Stimulated activated CD8-positive, alpha-beta memory T cell treated with anti-CD3 and anti-CD28 coated beads, Interleukin-7, amount 100 ng/mL, for 4 hours (primary cell): ENCODE measurements at places on chromosomes 3 and 15.
A peak's percentile ranks its signal among the peaks of the same experiment; 100 is the strongest.

GRCh38 chr3:162704799-162705385 lies 1208.3 kb downstream of the OTOL1 start:
- no peak for DNase-seq

DNA sequence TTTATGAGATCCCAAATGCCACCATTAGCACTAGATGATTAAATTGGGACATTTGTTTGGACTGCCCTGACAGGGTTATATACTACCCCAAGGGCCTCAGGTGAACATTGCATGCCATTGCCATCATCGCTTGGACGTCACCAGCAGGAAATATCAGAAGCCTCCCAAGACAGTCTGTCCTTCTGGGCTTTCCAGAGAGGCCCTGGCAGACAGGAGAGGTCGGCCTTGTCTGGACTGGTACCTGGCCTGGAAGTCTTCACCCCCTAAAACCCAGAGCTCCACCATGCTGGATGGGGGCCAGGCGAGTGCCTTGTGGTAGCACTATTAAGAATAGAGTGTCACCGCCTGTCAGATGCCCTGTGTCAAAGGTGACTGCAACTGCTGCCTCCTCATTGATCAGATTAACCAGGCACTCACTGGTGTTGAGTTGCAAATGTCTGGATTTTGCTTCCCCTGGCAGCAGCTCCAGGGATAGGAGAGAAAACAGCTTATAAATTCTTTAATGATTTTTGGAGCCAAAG lies 324.1 kb upstream of the RASGRP1 start:
- no peak for DNase-seq

DNA sequence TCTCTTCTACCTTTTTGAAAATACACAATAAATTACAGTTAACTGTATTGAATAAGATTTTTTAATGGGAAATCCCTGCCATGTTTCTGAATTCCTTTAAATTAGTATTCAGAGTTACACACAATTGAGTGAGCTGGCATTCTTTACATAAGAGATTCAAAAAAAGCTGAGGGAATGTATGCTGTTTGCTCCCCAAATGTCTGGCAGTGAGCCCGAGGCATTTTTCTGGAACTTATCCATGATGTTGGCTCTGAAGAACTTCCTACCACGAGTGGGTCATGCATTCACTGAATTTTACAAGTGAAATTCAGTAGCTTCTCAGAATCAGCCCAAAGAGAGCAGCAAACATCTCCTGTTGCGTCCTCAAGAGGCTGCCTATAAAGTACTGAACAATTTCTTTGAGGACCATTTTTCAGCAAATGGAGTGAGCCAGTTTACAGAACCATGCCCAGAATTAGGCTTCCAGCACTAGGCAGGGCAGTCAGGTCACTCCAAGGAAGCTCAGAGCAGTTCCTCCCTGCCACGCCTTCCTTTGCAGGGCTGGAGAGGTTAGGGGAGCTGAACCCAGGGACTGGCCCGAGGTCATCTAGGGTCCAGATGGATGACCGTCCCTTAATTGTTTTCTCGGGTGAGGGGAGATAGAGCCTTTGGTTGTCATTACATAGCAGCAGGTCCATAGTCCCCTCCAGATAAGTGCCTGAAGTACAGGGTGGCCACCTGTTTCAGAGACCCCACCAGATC lies 21.2 kb downstream of the GABRA5 start:
- no peak for DNase-seq

- DNase-seq: no peak
Observed at GRCh38 chr15:57367556-57367955, 8.7 kb upstream of the CGNL1 start.

DNA sequence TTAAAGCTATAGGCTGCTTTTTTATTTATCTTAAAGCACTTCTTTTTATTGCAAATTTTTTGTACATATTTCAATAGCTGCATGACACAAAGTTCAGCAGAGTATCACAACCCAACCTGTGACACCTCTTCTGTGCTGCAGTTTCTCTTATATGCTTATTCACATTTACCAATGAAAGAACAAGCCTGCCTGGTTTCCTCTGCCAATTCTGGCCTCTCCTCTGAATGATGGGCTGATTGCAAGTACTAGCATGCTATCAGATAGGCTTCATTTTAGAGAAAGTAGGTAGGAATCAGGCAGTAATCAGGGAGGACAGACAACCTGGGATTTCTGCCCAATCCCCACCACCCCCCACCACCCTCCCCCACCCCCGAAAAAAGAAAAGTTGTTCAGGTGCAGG lies 26.6 kb downstream of the ACKR4 start:
- DNase-seq: no peak

GRCh38 chr3:76134166-76134565 lies 348.8 kb upstream of the ZNF717 start:
- DNase-seq: no peak

DNA sequence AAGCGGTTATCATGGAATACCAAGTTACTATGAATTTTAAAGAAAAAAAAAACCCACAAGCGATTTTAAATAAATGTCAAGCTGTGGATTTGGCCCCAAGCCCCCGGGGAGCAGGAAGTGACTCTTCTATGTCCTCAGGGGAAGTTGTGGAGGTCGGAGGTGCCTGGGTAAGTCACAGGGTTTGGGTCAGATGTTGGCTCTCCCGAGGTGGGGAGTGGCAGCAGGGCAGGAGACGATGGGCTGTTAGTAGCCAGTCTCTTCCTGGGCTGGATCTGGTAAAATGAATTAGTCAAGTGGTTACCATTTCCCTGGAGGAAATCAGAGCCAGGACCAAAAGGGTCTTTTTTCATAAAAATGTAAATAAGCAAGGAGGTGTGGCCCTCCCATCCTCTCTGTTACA lies 316.7 kb downstream of the TLE3 start:
- DNase-seq: no peak

- DNase-seq: no peak
Observed at GRCh38 chr15:25719101-25719985, 143.8 kb downstream of the ATP10A start.

GRCh38 chr15:77030928-77031375 lies 36.0 kb downstream of the PSTPIP1 start:
- DNase-seq: no peak

- no peak for DNase-seq
Observed at GRCh38 chr3:58668247-58668646, 1.7 kb upstream of the FAM3D start.

- DNase-seq: no peak
Observed at GRCh38 chr3:11826628-11827265, 19.9 kb downstream of the TAMM41 start.

GRCh38 chr15:34663101-34663500 lies 79.7 kb upstream of the GOLGA8B start:
- no peak for DNase-seq

GRCh38 chr3:78858174-78858573 lies 909.6 kb downstream of the ROBO1 start:
- DNase-seq: no peak

DNA sequence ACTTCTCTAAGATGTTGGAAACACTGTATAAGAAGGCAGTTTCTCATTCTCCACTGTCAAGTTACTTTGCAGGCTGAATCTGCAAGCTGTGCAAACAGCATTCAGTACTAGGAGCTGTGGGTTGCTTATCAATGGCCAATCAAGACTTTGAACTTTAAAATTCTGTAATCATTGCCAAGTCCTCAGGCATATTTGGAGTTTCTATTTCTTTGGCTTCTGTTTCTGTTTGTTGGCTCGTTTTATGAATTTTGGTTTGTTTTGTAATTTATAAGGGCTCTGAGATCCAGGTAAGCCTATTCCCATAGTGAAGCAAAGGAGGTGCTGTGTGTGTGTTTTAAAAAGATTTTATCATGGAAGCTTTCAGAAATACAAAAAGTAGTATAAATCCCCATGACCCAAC lies 32.1 kb downstream of the TLNRD1 start:
- no peak for DNase-seq

DNA sequence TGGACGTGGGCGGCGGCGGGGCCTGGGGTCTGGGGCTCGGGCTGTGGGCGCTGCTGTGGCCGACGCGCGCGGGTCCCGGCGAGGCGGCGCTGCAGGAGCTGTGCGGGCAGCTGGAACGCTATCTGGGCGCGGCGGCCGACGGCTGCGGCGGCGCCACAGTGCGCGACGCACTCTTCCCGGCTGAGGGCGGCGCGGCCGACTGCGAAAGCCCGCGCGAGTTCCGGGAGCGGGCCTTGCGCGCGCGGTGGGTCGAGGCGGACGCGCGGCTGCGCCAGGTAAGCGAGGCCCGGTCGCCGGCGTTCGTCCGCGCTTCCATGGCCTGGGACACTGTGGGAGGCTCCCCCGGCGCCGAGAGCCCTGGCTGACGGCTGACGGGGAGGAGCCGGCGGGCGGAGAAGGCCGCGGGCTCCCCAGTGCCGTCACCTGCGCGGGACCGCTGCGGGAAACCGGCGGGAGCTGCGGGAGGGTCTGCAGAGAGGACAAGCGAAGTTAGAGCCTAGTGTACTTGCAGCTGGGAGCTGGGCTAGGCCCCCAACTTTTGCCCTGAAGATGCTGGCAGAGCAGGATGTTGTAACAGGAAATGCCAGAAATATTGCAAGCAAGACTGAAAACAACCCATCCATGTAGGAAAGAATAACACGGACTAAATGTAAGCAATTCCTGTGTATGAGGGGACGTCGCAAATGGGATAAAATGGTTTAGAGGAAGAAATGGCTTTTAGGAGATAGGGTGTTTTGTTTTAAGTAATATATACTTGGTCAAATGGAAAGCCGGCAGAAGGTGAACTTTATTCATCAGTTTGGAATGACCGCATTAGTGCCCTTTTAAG lies 847 bp downstream of the WHAMM start:
- no peak for DNase-seq

GRCh38 chr3:184351511-184352148 lies 9.8 kb downstream of the CLCN2 start:
- no peak for DNase-seq

GRCh38 chr3:77939726-77940125 lies 899.8 kb downstream of the ROBO2 start:
- DNase-seq: no peak

GRCh38 chr3:71601811-71602210 lies 18.3 kb upstream of the FOXP1 start:
- no peak for DNase-seq

GRCh38 chr15:59622289-59622688 lies 10.7 kb downstream of the GCNT3 start:
- peak; percentile 12 for DNase-seq

DNA sequence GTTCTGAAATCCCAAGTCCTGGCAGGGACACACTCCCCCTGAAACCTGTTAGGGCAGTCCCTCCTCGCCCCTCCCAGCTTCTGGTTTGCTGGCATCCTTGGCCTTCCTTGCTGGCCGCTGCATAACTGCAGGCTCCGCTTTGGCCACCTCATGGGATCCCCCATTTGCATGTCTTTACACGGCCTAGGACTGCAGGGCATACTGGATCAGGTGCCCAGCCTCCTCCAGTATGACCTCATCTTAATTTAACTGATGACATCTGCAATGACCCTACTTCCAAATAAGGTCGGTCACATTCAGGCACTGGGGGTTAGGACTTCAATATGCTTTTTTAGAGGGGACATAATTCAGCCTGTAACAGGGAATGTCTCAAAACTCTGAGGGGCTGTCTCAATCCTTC lies 173.3 kb downstream of the RAB11A start:
- DNase-seq: no peak

DNA sequence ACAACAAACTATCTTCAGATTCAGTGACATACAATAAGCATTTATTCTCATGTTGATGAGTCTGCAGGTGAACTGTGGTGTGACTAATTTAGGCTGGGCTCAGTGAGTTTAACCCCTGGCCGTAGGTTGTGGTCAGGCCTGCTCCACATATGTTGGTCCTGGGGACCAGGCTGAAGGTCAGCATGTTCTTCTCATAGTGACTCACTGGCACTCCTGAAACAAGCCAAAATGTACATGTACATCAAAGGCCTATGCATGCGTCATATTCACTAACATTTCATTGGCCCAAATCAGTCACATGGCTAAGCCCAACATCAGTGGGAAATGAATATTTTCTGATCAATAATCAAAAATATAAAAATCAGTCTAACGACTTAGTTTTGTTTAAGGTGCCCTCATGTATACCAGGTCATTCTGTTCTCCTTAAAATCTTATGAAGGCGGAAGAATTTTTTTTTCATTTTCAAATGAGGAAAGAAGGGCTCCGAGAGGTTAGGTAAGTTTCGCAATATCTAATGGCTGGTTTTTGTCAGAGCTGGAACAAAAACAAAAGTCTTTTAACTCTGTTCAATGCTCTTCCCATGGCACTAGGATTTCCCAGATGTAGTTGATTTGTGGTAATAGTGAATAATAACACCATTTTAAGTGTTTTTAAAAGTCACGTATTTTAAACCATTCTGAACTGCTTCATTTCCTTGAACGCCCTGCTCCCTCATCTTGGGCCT lies 148.5 kb downstream of the MFSD1 start:
- DNase-seq: no peak

DNA sequence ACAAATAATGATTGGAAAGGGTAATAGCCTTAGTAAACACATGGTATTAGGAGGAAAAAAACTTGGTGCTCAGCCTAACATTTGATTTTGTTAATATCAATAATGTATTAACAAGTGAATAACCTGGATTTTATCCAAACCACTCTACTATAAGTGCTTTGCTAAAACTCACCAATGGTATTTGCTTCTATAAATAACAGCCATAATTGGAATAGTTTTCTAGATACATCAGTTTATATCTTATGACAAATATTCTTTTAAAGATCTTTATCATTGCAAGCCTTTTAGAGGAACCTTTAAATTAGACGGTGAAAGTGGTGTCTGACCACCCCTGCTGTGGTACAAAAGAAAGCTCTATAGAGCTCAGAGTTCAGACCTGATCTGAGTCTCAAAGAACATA lies 123.9 kb downstream of the SHOX2 start:
- no peak for DNase-seq

DNA sequence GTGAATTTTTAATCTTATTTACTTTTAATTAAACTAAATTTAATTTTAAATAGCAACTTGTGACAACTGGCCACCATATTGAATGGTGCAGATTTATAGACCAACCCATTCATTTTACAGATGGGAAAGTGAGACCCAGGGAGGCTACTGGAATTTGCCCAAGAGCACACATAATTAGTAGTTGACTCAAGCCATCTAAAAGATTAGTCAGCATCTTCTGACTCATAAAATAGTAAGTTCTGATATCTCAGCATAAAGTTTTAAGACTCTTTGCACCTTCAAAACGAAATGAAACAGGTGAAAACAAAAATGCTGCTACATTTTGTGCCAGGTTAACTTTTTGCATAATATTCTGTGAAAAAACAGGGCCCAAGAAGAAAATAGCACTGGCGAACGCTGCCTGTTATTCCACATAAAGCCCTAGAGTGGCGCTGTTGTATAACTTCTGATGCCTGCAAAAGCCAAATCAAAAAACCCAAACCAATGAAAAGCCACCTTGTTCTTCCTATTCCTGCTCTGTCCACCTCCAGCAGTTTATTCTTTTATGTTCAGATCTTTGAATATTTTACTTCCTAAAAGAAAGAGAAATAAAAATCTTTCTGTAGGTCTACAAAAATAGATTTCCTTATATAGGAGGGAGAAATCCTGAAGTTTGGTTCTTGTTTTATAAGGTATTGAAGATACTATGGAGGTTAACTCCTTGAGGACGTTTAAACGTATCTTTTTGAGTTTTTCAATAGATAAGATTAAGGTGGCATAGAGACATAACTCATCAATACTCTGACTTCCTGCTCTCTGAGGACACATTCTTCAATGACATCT lies 62.8 kb downstream of the OTOL1 start:
- DNase-seq: no peak

DNA sequence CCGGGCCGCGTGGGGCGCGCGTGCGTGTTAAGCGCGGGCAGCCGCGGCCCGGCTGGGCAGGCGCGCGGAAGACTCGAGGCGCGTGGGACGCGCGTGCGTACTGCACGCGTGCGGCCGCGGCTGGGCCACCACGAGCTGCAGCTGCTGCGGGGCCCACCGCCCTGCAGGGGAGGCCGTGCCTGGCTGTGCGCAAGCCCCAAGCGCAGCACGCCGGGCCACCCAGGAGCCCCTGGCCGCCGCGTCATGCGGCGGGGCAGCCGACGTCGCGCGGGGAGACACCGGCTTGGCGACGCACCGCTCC lies 590 bp upstream of the TRIM71 start:
- no peak for DNase-seq
